ENCODE measurements at places on chromosomes 12 and 14.

GRCh38 chr12:56490360-56490759, 2.4 kb upstream of the GLS2 start:
- no peak for DNase-seq

- no peak for DNase-seq
Observed at GRCh38 chr12:81176796-81177195, 98.9 kb downstream of the ACSS3 start.

DNA sequence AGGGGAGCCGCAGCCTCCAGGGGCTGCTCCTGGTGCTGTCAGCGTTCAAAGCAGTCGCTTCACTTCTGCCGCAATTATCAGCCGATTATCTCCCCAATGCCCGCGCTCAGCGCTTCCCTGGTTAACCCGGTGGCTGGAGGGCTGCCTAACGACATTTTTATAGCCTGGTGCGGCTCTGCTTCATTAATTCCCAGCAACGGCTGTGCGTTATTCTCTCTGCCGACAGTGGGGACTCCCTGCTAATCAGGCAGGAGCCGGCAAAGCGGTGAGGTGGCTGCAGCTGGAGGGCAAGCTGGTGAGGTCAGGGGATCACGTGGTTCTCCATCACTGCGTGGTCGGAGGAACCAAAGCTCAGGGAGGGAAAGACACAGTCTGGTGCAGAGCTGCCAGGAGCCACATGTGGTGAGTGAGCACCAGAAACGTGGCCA, 62.9 kb downstream of the GLRX5 start:
- DNase-seq: peak; percentile 88

DNA sequence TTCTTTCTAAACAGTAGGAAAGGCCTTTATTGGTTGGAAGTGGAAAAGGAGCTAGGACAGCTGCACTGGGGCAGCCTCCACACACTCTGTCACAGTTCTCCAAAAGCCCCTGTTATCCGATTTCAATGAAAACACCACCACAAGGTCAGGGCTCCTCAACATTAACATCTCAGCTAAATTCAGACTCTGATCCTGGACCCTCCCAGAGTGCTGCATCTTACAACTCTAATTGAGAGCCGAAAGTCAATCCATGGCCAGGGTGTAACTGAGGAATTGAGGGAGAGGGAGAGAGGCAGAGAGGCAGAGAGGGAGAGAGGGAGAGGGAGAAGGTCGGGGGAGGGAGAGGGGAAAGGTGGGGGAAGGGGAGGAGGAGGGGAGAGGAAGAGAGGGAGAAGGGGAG, 32.1 kb downstream of the DICER1 start:
- DNase-seq: no peak

DNA sequence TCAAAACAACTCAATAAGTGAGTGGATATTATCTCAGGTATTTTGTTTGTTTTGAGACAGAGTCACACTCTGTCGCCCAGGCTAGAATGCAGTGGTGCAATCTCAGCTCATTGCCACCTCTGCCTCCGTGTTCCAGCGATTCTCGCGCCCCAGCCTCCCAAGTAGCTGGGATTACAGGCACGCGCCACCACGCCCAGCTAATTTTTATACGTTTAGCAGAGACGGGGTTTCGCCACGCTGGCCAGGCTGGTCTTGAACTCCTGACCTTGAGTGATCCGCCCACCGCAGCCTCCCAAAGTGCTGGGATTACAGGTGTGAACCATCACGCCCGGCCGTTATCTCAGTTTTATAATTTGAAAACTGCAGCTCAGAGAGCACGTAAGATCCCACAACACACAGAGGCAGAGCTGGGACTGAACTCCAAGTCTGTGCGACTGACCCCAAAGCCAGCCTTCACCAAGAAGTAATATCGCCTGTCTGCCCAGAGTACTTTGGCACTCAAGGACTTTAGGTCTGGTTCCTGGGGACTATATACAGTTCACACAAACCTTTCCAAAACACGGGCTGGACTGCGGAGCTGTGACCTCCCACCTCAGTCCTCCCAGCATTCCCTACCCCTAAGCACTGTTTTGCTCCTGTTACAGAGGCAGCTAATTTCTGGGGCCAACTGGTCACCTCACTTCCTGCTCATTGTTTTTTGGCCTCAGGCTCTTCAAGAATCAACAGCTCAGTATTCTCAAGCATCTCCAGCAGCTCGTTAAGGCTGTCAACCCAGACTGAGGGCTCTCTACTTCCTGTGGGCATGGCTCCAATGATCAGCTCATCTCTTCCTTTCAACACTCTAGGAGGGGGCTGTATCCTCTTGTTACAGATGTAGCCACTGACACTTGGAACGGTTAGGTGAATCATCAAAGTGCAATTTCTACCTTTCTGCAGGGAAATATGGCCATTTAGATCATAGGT, 22.5 kb downstream of the TESC start:
- DNase-seq: no peak

DNA sequence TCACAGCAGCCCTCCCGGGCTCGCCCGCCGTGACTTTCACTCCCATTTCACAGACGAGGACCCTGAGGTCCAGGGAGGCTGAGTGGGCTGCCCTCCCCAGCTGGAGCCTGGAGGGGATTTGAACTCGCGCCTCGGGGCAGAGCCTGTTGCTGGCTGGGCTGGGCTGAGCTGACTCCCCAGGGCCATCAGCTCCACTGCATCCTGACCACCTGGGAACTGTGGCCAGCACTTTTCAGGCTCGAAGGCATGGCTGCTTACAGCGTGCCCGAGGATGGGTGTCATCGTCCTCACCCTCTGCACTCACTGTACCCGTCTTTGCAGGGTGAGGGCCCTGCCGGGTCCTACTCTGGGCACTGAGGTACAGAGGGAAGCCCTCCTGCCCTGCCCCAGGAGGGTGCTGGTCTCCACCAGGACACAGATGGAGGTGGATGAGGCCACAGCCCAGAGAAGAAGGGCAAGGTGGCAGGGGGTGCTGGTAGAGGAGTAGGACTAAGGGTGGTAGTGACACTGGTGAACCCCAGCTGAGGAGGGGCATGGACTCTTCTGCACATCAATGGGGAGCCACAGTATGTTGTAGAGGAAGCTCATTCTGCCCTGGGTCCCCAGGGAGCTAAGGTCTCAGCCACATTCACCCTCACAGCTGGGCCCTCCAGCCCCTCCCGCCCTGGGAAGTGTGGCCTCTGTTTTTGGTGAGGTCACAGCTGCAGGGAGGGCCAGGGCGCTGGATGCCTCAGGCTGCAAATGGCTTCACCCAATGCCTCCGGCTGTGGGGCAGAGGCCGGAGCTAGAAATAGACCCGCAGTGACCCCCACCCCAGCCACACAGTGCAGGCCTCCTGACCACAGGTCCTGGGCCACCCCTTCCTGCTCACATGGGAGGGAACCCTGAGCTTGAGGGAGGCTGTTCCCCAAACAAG, 365.1 kb upstream of the SFSWAP start:
- DNase-seq: no peak

DNA sequence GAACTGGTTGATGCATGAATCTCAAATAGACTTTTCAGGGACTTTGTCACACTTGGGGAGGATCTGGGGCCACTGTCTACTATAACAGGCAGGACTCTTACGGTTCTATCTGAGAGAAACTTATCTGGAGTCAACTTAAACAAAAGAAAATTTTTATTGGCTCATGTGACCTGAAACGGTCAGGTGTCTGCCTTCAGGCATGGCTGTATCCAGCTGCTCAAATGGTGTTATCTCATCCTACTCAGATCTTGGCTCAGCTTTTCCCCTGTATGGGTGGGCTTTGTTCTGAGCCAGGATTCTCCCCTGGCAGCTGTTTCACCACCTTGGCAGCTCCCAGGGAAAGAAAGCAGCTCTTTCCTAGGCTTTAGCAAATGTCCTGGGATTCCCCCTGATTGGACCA, 183.2 kb upstream of the MYL2 start:
- no peak for DNase-seq

DNA sequence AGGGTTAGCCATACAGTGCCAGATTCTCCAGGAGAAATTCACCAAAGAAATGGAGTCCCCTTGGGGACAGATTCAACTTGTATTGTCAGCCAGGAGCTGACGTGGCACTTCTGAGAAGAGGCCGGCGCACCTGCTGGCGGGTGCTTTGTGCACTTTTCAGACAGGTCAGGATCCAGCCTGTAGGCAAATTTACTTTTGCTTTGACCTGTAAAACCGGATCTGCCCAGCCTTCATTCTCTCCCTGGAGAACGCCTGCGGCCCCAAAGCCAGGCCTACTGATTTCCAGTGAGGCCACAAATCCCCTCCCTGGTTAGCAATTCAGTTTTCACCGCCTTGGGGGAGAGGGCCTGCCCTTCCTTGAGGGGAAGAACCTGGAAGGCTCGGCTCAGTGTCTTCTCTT, 17.4 kb downstream of the P2RX4 start:
- DNase-seq: peak; percentile 83

DNA sequence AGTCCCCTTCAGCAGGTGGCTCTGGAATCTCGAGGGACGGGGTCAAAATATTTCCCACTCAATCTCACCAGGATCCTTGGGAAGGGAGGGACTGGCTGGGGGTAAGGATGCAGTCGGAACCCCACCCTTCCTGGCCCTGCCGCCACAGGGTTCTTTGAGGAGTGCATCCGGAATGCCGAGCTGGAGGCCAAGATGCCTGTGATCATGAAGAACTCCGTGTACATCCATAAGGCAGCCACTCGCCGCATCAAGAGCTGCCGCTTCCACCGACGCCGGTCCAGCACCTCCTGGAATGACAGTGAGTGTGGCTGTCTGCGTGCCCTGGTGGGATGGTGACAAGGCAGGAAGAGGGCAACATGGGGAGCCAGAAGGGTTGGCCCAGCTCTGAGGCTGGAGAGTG, 43.1 kb downstream of the PLEKHD1 start:
- no peak for DNase-seq

- DNase-seq: no peak
Observed at GRCh38 chr12:105041186-105041585, 43.1 kb downstream of the ALDH1L2 start.

DNA sequence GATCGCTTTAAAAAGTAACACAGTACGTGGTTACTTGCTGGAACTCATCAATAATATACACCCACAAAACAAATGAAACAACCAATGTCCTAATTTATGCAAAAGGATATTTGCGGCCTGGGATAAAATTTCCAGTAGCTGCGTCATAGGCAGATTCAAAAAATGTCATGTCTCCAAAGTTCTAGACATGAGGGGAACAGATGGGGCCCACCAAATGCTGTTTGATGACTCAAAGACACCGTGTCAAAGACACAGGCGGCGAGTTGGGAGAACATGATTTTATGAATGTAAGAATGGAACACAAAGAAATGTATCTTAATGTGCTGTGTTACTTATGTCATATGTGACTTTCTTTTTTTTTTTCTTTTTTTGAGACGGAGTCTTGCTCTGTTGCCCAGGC, 34.3 kb upstream of the NCOR2 start:
- no peak for DNase-seq

GRCh38 chr12:22531205-22531604, 13.1 kb downstream of the C2CD5 start:
- no peak for DNase-seq

DNA sequence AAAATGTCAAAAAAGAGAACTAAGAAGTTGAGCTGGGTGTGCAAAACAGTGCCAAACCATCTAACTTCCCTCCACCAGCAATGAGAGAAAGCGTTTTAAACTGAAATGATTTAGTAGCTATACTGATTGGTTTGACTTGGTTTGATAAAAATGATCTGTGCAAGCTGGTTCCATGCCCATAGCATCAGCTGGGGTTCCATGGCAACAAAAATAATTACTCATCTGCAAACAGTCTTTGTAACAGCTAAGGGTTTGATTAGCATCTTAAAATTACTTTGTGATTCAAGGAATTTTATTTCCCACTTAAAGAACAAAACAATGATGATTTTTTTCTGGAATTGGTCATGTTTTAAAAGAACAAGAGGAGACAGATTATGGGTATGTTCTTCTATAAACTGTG, 15.0 kb upstream of the BICD1 start:
- DNase-seq: no peak

- DNase-seq: peak; percentile 63
Observed at GRCh38 chr14:98077176-98077575, 1194.8 kb downstream of the BCL11B start.

DNA sequence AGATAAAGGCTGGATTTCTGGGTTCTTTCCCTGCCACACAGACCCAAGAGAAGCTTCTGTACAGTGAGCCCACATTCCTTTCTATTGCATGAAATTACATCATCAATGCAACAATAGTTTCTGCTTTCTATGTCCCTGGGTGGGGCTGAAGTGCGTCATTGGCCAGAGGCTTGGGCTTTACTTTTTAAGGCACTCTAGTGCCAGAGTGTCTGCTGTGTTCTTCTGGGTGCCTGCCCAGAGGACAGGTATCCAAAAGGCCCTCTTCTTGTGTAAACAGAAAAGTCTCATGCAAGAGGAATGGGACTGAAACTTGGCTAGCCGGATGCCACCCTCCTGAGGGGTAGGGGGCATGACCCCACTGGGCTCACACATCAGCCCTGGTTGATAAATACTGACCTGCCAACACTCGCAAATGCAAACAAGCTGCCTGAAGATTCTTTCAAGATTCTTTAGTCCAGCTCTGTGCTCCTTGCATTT, 5.9 kb downstream of the KRT86 start:
- no peak for DNase-seq

DNA sequence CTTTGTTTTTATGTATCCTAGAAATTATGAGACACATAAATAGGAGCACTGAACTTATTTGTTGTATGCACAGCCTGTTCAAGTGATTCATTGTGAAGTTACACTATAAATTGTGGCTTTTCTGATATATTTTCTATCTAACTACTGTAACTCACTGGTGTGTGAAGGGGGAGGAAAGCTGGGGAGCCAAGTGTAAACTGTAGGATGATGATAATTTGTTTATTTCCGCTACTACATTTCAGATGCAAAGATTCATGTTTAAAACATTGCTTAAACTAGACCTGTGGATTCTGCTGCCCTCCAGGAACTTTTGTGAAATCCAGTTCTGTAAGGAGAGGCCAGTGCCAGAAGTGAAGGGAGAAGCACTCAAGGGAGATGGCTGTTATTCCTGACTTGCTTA, 3.3 kb downstream of the TMTC2 start:
- DNase-seq: no peak

DNA sequence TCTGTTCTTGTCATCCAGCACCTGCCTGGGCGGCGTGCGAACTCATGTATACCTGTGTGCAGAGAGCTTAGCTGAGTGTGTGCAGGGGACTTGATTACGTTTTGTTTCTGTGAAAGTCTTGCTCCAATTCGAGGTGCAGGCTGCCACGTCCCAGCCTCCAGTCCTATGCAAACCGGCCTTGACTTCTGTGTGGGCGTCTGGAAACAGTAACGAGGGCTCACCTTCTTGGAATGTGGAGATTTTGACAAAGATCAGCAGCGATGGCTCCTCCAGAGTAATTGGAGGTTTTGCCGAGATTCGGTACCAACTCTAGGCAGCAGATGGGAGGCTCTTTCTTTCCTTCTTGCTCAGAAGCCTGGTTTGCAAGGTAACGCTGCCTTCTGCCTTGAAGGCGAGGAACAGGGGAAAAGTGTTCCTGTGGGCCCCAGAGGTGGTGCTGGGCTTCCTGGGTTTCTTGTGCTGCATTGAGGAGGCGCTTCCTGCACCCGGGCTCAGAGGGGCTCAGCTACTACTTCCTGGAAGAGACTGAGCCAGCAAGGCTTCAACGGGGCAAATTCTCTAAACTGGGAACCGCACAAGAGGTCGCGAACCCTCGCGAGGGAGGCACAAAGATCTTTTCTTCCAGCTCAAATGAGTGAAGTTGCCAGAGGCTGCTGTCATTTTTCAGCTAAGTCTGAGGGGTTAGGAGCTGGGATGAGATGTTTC, 249.0 kb downstream of the AACS start:
- DNase-seq: no peak
